OCI-LY7 (cell line): ENCODE measurements at places on chromosomes 12 and 14.

DNA sequence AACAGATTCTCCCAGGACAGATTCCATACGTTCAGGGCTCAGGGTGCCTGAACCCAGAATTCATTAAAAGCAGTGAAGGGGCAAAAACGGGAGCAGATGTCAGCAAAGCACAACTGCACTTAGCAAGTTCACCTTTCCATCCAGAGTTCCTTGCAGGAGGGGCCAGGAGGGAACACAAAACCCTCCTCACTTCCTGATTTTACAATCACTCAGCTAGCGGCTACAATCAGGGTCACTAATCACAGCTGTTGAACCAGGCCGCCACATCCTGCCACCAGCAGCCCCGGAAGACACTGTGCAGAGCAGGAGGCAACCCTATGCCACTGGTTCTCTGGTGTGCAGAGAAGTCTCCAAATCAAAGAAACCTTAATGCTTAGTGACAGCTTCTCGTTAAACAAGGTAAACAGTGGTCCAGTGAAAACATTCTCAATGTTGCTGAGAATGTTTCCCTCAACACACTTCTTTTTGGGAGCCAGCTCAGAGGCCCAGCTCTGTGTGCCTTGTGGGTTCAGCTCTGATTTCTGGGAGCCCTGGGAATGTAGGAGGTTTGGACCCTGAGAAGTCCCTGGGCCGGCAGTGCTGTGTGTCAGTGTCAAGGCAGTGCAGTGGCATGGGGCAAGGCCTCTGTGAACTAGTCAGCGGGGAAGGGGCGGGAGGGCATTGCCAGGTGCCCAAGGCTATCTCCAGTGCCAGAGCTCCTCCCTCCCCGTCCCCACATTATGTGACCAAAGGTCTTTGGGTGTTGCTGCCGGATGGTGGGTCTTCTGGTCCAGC is 54.5 kb downstream of the VCPKMT start:
- peak; percentile 94 for DNase-seq

- DNase-seq = no peak
Measured at GRCh38 chr14:55593698-55594097, 13.7 kb downstream of the KTN1 start.

- DNase-seq = no peak
Measured at GRCh38 chr12:116262741-116263140, 14.8 kb downstream of the MED13L start.

DNA sequence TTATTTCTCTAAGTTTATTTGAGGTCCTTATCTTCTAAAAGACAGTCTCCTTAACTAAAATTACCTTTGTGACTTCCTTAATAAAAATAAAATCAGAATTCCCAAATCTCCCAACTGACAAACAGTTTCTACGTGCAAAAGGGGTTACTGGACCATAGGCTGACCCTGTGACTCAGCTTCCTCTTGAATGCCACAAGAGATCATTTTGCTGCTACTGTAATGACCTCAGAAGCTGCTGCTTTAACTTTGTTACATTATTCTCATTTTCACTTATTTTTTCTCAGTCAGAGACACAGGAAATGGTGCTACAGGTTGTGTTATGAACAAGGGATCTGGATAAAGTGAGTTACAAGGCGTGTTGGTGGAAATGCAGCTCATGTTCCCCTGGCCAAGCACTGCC is 132.2 kb upstream of the TMTC2 start:
- no peak for DNase-seq

GRCh38 chr12:52946797-52947547 is 1.9 kb upstream of the KRT18 start:
- DNase-seq = no peak

DNA sequence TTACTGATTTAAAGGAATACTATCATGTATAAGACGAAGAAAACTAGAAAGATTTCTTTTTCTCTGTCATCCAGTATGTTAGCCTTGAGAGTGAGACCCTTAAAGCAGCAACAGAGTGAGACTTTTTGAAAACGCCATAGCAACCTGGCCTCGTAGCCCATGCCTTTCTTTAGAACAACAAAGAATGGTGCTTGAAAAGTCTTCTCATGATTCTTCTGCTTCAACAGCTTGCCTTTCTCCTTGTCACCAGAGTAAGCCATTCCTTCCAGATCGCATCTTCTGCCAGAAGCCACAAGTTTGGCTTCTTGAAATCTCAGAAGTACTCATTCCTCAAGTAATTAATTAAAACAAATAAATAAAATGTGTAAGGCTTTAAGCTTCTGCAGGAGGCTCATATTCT is 109.3 kb downstream of the PDE3A start:
- no peak for DNase-seq
